WTC11 (cell line): ENCODE measurements at places on chromosomes 6 and 20. TPM values are rescaled to one million over a fixed set of nuclear protein-coding genes. Genes with fewer than 3 reads are reported as not detected.

- DNase-seq, result no peak
These were observed 106.0 kb downstream of the SH3BGRL2 start for GRCh38 chr6:79737172-79737571.

GRCh38 chr6:56551409-56552120, 91.1 kb downstream of the DST start:
- DNase-seq, result no peak

GRCh38 chr6:158556113-158556512, 3.8 kb upstream of the TMEM181 start:
- no peak for DNase-seq

GRCh38 chr20:54491506-54491905, 16.1 kb downstream of the DOK5 start:
- no peak for DNase-seq

DNA sequence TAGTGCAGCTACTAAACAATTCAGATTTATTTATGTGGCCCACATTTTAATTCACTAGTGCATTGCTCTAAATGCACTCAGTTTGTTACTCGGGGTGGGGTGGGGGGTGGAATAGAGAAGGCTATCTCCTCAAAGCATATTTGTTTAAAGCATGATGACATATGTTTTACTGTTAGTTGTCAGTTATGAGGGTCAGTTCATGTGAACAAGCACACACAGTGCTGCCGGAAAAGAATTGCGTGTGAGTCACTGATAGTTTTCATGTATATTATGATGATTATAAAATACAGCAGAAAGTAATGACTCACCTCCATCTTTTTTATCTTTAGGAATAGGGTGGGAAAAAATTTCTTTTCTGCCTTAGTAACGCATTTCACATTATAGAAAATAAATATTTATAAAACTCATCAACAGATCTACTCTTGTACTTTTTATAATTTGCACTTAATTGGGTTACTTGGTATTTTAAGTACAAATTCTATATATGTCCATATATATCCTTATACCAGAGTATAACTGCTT, 42.2 kb upstream of the STXBP5 start:
- no peak for DNase-seq

- no peak for DNase-seq
These were observed 140.3 kb downstream of the ATXN1 start for GRCh38 chr6:16621002-16621401.

DNA sequence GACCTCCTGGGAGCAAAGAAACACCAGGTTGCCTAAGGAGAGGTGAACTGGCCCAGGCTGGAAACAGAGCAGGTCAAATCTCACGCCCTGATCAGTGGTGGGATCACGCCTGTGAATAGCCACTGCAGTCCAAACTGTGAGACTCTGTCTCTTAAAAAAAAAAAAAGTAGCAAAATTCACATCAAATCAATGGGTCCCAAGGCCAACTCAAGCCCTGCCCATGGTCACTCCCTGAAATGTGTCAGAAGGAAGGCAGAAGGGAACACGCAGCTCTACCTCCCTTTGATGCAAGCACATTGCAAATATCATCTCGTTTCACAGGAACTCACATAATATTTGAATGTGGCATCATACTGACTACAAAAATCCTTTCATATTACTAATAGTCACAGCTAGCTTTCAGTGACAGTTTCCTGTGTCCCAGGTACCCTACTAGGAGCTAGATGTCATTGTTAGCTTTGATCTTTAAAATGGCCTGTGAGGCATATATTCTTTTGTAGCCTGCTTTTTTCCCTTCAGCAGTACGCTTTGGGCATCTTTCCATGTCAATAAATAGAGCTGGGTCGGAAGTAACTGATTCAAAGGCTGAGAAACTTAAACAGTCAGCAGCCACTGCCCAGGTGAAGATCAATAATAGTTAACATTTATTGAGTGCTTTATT, 14.4 kb upstream of the TTPAL start:
- DNase-seq, result no peak

DNA sequence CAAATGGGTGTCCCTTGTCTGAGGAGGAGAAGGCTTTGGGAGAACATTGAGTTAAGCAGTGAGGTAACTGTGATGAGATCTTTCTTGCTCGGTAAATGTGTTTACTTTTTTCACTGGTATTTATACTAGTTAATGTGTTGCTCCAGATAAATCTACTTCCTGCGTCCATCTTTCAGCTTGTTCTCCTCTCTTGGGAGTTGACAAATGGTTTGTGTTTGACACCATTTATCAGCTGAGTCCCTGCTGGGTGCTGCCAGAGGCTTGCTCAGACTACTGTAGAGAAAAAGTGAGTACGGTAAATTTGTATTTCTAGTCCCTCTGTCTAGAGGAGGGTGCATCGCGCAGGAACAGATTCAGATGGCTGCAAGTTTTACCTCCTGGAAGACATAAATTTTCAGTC, 8.3 kb upstream of the PRDM1 start:
- no peak for DNase-seq

- no peak for DNase-seq
These were observed 19.4 kb upstream of the TRIM27 start for GRCh38 chr6:28943223-28943556.

DNA sequence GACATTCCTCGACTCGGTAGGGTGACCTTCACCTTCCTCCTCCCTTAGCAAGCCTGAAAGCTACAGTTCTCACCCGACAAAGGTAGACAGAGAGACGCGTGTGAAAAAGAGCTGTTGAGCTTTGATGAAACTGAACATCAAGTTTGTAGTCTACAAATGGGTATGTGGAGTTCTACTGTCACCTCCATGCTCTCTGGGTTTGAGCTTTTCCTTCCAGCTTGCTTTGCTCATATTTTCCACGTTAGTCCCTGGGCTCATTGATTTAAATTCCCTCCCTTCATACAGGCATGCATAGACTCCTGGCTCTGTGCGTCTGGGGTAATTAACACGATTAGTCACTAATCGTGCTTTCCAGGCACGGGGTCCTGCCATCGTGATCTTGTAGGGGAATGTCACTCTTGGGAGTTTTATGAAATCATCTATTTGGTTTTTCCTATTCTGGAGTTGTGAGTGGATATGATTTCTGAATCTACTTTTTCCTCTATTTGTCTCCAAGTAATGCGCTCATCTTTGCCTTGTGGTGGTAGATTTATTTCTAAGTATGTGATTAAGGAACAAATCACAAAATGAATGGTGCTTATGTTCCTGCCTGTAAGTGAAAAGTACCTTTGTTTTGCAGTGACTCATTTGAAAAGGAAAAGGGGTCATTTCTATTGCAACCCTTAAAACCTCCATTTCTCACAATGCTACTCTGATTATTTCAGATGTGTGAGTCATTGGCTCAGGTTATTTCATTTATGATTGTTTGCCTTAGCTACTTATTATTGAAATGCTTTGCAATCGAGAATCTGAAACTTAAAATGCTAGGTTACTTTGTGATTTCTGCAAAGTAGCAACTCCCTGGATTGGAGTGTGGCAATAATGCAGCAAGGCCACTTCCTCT, 154.6 kb downstream of the ZDHHC14 start:
- DNase-seq, result no peak

DNA sequence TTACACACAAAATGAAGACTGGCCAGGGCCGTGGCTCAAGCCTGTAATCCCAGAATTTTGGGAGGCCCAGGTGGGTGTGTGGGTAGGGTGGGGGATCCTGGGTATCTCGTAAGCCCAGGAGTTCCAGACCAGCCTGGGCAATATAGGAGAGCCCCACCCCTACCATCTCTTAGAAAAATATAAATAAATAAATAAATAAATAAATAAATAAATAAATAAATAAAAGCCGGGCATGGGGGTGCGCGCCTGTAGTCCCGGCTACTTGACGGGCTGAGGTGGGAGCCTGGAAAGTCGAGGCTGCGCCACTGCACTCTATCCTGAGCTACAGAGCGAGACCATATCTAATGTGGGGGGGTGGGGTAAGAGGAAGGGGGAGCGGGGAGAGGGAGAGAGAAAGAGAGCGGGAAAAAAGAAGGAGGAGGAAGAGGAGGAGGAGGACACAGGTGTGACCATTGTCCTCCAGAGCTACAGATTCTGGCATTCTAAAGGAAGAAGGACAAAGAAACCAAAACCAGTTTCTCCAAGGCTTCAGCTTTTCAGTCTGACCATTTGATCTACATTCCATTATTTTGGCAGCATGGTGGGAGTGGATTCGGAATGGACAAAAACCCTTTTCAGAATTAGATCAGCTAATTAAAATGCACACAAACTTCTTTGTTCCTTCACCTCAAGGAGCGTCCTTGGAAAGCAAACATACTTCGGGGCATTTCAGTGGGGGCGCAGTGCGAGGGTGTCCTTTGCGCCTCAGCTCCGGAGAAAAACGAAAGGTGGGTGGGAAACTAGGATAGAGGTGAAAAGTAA, 577 bp upstream of the C6orf141 start:
- DNase-seq, result no peak

DNA sequence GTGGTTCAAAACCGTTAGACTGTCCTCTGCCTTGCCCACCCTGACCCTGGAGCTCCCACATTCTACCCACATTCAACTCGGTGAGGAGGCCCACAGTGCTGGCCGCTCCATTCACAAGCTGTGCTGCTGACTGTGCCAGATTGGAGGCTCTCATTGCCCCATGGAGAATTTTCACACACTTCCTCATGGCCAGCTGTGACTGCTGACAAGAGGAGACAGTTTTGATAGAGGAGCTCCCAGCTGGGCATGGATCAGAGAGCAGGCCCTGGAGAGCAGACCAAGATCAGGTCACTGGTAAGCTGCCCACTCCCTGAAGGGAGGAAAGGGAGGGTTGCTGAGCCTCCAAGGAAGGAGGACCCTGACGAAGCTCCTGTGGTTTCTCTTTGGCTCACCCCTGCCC, 246.1 kb upstream of the RIN2 start:
- no peak for DNase-seq

GRCh38 chr6:20826378-20826777, 292.1 kb downstream of the CDKAL1 start:
- no peak for DNase-seq

The PCSK2 gene
- total RNA-seq, result 0.74 to 1.1 TPM (median 0.98 TPM) in 3 replicates

The SRMS gene
- total RNA-seq, result 0.21 to 0.46 TPM (median 0.26 TPM) in 3 replicates

The HRH3 gene
- total RNA-seq, result 2.9 to 3.4 TPM (median 3.3 TPM) in 3 replicates

The VGLL2 gene
- 0.11 TPM in 1 of 3 replicates, not detected in the others for total RNA-seq

The WFDC12 gene
- total RNA-seq, result not detected in 3 replicates
